ENCODE measurements at places on chromosomes 16 and 17.

- no peak for DNase-seq
Observed at GRCh38 chr17:64107500-64108236, 22.3 kb downstream of the ERN1 start.

GRCh38 chr17:46850688-46851028 lies 725 bp upstream of the WNT9B start:
- no peak for DNase-seq

DNA sequence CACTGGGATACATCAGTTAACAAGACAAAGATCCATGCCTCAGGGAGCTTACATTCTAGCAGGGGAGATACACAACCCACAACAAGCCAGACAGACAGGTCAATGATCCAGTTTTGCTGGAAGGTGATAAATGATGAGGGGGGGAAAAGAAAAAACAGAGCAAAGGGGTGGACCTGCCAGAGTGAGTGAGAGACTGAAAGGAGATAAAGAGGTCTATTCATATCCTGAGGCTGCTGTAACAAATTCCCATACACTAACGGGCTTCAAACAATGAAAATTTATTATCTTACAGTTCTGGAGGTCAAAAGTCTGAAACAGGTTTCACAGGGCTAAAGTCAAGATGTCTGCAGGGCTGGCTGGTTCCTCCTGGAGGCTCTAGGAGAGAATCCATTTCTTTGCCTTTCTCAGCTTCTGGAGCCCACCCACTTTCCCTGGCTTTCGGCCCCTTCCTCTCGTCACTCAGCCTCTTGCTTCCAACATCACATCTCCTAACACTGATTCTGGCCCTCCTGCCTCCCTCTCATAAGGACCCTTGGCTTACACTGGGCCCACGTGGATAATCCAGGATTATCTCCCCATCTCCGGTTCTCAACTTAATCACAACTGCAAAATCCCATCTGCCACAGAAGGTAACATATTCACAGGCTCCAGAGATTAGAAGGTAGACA lies 81.5 kb downstream of the GAS7 start:
- no peak for DNase-seq

DNA sequence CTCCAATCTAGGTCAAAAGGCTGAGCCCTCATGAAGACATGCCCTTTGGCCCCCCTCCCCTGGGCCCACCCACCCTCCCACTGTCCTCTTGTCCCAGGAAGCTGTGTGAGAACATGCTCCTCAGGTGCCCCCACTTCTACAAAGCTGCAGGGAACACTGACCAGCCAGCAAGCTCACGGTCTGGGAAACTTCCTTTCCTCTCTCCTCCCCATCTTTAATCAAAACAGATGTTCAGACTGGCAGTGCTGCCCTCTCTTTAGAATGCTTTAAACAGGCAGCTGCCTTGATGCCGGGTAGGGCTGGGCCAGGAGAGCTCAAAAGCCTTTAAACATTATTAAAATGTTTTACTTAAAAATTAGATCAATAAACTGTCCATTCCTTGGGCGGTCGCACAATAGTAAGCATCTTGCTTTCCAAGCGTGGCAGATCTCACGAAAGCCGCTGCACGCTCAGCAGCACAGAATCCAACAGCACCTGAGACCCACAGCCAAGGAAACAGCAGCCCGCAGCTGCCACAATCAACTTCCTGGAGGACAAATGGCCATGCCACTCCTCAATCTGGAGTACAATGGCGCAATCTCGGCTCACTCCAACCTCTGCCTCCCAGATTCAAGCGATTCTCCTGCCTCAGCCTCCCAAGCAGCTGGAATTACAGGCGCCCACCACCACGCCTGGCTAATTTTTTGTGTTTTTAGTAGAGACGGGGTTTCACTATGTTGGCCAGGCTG lies 399.2 kb downstream of the SLC39A11 start:
- DNase-seq: no peak

GRCh38 chr16:73047536-73048291 lies at the start of gene ZFHX3:
ZFHX3 (minus strand) TSS chr16:73048128; CDS start chr16:72960145, 87,983 bp downstream.
- DNase-seq: no peak

DNA sequence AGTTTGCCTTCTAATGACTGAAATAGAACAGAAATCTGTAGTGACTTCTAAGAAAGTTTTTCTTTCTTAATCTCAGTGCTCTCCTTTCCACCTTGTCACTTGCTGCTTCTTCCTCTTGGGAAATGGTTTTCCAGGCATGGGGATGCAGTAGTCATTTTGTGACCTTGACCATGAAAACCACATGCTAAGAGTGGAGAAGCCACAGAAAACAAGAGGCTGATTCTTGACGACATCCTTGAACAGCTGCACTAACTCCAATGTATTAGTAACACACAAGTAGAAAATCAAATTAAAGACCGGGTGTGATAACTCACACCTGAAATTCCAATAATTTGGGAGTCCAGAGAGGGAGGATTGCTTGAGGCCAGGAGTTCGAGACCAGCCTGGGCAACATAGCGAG lies 15.5 kb upstream of the USP31 start:
- DNase-seq: no peak

DNA sequence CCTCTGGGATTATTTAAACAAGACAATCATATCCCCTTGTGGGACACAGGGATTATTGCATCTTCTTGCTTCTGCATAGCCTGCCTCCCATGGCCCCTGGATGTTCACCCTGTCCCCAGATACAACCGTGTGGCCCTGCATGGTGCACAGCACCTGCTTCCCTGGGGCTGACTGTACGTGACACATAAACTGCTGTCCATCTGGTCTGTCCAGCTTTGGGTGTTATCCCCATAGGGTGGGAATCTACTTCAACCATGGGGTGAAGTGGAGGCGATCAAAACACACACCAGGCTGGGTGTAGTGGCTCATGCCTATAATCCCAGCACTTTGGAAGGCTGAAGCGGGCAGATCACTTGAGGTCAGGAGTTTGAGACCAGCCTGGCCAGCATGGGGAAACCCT lies 138.8 kb downstream of the XYLT1 start:
- DNase-seq: no peak

- DNase-seq: no peak
Observed at GRCh38 chr17:6787081-6787693, 11.2 kb downstream of the FBXO39 start.

DNA sequence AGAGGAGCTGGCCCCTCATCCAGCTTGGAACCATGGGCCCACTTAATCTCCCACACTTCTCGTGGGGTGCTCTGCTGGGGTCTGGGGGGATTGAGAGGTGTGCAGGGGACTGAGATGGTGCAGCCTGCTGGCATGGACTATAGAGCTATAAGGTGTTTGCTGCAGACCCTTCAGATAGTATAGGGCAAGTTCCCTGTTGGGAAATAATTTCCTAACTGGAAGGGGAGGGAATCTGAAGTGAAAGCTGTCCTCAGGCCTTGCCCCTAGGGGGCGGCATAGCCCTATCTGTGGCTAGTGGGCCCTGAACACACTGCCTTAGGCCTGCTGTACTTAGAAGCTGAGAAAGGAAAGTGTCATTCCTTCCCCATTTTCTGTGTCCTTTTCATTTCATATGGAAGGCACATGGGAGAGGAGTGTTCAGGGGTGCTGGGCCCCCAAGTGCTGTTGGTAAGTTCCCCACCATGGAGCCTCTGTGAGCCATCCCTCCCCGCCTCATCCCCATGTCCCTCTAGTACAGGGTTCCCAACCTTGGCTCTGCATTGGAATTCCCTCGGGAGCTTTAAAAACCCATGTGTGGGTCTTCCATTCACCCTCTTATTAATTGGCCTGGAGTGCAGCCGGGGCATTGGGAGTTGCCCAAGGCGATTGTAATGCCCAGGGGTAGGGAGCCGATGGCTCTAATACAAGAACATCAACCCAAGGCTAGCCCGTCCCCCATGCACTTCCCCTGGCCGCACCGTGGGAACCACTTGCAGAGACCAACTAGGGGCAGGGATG lies 19.7 kb downstream of the GOSR2 start:
- DNase-seq: peak; percentile 82

GRCh38 chr17:10821054-10821453 lies 16.8 kb downstream of the PIRT start:
- DNase-seq: no peak

GRCh38 chr16:9098377-9099090 lies 7.1 kb downstream of the HAPSTR1 start:
- no peak for DNase-seq

DNA sequence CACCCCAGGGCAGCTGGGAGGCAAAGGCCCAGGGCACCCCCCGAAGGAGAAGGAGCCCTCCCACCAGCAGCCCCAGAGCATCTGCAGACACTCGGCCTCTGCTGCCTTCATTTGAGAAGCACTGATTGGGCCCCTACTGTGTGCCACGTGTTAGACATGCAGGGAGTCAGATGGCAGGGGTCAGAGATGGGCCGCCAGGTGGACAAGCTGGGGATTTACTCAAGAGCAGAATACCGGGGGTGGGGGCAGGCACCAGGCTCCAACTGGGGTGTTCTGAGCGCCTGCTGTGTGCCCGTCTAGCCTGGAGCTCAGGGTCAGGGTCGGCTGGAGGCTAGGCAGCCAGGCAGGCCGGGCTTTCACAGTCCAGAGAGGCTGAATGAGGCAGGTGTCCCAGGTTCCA lies 18.7 kb downstream of the TPSG1 start:
- no peak for DNase-seq

DNA sequence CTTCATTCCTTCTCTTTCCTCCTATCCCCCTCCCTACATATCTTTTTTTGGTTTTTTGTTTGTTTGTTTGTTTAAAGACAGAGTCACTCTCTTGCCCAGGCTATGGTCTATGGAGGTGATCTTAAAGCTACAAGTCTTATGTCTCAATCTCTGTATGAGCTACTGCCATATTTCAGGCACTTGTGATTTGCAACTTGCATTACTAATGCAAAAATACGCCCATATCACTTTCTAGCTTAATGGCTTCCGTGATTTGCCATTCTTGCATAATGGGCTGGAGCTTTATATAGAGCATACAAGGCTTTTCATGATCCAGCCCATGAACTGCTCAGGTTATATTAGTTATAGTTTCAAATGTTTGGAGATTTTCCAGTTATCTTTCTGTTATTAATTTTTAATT lies 7.5 kb downstream of the CFAP97D1 start:
- DNase-seq: no peak

- DNase-seq: peak; percentile 51
Observed at GRCh38 chr17:80005360-80006338, 30.0 kb downstream of the TBC1D16 start.

DNA sequence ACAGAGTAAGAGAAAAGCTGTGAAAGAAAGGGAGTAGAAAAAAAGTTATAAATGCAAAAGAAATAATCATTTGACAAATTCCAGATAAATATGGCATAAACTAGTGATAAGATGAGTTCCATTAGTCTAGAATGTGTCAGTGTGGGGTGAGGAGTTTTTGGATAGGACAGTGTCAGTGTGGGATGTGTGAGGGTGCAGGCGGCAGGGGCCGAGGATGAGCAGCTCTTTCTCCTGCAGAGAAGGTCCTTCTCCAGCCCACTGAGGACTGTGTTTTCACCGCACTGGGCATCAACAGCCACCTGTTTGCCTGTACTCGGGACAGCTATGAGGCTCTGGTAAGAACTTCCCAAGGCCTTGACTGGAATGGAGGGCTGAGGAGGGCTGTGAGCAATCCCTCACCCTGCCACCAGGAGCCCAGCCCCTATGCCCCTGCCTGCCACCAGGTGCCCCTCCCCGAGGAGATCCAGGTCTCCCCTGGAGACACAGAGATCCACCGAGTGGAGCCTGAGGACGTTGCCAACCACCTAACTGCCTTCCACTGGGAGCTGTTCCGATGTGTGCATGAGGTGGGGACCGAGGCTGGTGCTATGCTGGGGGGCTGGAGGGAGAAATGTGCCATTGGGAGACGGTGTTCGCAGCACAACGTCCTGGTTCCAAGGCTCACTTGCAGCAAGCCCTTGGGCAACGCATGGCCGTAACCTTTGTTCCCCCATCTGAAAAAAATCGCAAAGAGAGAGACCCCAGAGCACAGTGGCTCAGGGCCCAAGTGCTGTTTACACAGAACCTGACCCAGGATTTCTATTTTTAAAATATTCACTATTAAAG lies 13.1 kb downstream of the RAPGEFL1 start:
- DNase-seq: no peak

DNA sequence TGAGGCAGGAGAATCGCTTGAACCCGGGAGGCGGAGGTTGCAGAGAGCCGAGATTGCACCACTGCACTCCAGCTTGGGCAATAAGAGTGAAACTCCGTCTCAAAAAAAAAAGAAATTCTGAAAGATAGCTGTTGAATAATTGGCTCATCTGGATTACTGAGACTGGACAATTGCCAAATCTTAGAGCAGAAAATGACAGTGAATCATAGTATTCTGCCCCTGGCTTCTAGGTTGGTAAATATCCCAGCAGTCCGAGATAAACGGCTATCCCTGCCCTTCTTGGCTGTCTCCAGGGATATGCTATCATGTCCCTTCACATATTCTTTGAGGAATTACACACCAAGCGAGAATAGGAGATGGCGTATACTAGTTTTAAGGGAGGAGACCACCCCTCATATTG lies 35.5 kb upstream of the METTL16 start:
- DNase-seq: no peak

GRCh38 chr17:65418622-65419021 lies 142.8 kb downstream of the AXIN2 start:
- DNase-seq: peak; percentile 50

- DNase-seq: peak; percentile 88
Observed at GRCh38 chr17:7561589-7562207, at the start of gene SENP3. SENP3 (plus strand) TSS chr17:7561919; CDS start chr17:7563077, 1,158 bp downstream.

DNA sequence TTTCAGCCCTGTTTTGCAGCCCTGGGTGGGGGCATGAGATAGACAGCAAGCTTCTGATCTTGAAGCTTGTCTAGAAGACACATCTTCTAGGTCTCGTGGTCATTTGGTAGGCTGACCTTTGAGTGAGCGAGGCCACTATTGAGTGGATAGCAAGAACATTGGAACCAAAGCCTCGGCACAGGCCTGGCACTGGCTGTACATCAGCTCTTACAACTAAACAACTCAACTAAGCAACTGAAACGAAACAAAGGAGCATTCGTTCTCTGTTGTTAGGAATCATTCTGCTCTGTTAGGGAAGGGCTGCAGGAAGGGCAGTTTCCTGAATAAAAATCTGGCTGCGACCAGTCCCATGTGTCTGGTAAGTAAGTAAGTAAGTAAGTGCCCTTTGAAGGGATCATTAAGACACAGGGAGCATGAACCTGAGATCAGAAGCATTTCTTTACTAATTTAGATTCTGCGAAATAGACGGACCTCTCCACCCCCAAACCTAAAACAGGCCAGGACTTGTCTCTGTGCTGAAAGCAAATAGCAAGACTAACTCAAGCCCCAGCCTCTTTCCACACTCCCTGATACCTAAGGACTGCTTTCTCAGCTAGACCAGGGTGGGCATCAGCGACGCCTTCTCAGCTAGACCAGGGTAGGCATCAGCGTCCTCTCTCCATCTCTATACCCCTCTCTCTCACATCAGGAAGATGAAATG lies 22.7 kb downstream of the CYB561 start:
- no peak for DNase-seq

- DNase-seq: no peak
Observed at GRCh38 chr17:36935671-36936454, 1.4 kb upstream of the LHX1 start.

GRCh38 chr16:84614968-84615813 lies 2.7 kb downstream of the COTL1 start:
- no peak for DNase-seq

GRCh38 chr17:40540448-40540847 lies 24.8 kb downstream of the CCR7 start:
- no peak for DNase-seq

- DNase-seq: no peak
Observed at GRCh38 chr17:32206861-32207260, 58.8 kb upstream of the RHBDL3 start.

GRCh38 chr16:12646098-12646489 lies 157.6 kb downstream of the CPPED1 start:
- no peak for DNase-seq

Data from Ammon's horn (tissue), 1 donor.